ENCODE measurements at places on chromosomes 5 and 9. TPM values are rescaled to one million over a fixed set of nuclear protein-coding genes. Genes with fewer than 3 reads are reported as not detected.

The AQP7 gene
- total RNA-seq: 1.4 TPM

The ANKRD18A gene
- total RNA-seq: 0.16 TPM

The SOWAHA gene
- total RNA-seq: not detected

The UCK1 gene
- total RNA-seq: 54.8 TPM

The GBGT1 gene
- total RNA-seq: 11.3 TPM

Measured in gastroesophageal sphincter (tissue), 4 donors.